Stimulated activated naive B cell treated with anti-CD40 and anti-IgM and Interleukin-4, amounts not matched to agents 10 μg/mL and 1 μg/mL and 100 μg/mL, for 72 hours (primary cell): ENCODE measurements at places on chromosomes 3 and 15.

DNA sequence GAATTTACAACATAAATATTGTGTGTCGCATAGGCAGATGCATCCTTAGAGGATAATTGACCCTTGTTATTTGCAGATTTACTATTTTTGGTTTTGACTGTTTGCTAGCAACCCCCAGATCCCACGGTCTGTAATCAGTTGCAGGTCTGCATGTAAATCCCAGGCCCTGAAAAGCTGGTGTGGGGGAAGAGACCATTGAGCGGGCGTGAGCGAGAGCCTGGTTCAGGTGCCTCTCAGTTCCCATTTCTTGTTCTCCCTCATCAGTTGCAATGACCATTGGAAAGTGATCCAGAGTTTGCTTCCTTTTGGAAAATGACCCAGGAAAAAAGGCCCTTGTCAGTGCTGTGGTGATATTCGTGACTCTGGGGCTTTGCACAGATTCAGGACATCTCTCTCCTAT is 238.9 kb downstream of the UACA start:
- no peak for DNase-seq

DNA sequence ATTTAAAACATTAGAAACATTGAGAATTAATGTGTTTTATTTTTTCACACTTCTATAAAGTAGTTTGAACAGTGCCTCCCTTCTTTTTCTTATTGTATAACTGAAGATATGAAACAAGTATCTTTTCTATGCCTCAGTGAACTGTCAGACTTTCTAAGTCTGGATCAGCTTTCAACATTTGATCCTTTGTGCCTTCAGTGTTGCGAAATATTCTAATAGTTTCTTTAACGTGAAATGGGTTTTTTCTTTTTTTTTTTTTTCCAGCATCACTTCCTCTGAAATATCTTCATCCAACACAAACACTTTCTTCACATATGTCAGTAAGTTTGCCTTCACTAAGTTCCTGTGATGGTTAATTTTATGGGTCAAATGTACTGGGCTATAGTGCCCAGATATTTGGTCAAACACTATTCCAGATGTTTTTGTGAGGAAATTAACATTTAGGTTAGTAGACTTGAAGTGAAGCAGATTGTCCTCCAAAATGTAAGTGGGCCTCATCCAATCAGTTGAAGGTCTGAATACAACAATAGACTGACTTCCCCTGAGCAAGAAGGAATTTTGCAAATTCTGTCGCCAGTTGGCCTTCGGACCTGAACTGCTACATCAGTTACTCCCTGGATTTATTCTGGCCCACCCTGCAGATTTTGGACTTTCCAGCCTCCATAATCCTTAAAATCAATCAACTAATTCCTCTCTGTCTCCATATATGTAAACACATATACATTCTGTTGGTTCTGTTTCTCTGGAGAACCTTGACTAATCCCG is 6.4 kb upstream of the CPOX start:
- no peak for DNase-seq

- DNase-seq, result no peak
Observed at GRCh38 chr3:133570139-133570936, 3.1 kb upstream of the CDV3 start.

DNA sequence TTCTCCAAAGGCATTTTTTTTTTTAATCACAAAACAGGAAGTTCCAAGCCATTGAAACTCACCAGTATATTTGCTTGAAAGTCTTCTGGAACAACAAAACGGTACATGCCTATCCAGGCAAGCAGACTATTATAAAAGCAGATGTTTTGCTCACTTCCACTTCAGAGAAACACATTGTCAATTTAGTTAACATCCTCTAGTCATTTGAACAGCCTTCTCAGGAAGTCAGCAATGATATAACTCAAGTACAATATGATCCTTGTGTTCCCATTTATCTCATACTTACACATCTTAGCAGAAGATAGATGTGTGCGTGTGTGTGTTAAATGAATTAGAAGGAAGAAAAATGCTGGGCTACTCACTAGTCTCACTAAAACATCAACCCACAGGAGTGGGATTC is 30.4 kb downstream of the MECOM start:
- no peak for DNase-seq

DNA sequence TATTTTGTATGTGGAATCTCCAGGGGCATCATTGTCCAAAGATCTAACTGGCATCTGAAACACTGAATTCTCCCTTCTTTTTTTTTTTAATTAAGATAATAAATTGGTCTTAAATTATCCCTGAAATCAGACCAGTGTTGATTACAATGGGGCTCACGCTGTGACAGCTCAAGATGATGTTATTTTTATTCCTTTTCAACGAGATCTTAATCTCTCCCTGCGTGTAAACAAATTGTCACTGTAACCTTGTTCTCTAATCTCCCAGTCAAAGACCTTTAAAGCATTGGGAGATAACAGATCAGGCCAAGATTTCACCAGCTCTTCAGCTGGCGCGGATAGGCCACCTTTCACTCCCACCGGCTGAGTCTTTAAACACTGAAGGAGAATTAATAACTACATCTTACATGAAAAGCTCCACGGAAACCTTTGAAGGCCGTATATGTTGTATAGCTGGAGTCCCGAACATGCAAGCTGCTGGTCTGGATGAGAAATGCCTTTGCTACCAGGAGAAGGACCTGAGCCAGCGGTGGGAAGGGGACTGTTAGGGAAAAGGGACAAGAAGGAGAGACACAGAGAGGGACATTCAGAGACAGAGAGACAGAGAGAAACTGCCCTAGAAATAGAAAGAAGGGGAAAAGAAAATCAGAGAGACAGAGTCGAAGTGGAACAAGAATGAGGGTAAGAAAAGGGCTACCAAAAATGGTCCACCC is 418.8 kb upstream of the NR2F2 start:
- no peak for DNase-seq

GRCh38 chr3:11641316-11641682 is 2.4 kb downstream of the VGLL4 start:
- no peak for DNase-seq

GRCh38 chr3:23648326-23648995 is 157.3 kb upstream of the UBE2E1 start:
- no peak for DNase-seq

GRCh38 chr3:64496786-64497490 is 190.9 kb downstream of the ADAMTS9 start:
- DNase-seq, result no peak

DNA sequence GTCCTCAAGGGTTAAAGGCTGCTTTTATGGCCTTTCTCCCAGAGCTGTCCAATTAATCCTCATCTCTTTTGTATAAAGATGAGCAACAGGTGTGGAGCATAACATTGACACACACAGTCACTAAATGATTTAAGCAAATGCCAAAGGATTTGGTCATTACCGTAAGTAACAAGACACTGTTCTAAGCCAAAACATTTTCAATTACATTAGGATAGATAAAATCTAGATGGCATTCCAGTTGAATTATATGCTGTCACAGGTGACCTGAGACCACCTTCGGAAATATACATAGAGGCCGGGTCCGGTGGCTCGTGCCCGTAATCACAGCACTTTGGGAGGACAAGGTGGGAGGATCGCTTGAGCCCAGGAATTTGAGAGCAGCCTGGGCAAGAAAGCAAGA is 105.3 kb upstream of the UBE3A start:
- DNase-seq, result no peak

DNA sequence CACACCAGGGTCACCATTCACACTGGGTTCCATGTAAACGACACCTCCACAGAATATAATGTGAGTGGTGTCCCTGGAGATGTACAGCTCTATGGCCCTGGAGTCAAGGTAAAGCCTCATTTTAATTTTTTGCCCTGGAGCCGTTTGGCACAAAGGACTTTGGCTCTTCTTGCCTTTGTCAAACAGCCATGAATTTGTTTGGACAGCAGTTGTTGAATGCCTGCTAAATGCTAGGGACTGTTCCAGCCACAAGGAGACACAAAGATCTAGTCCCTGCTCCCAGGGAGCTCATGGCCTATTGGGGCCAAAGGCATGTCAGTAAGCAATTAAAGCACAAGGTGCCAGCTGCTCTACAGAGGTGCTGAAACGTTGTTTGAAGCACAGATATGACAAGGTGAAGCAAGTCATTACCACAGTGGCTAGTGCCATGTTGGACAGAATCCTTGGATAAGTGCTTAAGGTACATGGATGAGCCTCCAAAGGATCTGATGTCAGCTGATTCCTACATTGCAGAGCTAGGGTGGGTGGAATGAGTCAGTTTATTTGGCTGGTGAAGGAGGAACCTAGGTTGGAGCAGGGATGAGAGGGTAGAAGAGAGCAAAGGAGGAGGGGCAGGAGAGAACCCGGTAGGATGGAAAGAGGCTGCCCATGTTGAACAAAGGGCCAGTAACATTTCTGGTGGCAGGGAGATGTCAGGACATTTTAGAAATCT is 171.9 kb upstream of the CTDSPL start:
- DNase-seq, result no peak

DNA sequence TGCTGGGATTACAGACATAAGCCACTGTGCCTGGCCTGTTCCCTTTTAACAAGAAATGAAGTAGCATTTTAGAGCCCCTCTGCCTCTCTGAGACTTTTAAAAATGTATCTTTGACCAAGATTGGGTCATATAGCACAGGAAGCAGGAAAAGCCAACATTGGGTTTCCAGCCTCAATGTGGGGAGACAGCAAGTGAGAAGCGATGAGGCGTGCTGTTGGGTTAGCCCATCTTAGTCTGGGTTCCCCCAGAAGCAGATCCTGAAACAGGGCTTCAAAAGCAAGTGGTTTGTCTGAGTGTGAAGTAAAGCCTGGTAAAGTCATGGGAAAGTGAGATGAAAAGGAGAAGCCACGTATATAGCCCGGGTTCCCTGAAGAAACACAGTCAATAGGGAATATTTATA is 48.2 kb downstream of the SV2B start:
- DNase-seq, result no peak

DNA sequence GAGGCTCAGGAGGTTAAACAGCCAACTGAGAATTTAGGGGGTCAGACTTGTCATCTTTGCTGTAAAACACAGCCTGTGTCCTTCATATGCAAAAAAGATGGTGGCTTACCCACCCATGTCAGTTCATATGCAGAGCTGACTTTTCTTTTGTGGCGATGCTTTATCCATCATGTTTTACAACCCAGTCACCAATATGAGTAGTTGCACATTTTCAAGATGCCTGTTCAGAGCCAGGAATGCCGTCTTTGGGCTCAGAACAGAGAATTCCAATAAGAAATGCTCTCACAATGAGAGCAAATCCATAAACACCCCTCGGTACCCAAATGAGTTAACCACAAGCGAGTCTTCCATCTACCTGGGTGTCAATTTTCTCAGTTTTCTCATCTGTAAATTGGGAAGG is 83.6 kb downstream of the TIGIT start:
- DNase-seq, result no peak

DNA sequence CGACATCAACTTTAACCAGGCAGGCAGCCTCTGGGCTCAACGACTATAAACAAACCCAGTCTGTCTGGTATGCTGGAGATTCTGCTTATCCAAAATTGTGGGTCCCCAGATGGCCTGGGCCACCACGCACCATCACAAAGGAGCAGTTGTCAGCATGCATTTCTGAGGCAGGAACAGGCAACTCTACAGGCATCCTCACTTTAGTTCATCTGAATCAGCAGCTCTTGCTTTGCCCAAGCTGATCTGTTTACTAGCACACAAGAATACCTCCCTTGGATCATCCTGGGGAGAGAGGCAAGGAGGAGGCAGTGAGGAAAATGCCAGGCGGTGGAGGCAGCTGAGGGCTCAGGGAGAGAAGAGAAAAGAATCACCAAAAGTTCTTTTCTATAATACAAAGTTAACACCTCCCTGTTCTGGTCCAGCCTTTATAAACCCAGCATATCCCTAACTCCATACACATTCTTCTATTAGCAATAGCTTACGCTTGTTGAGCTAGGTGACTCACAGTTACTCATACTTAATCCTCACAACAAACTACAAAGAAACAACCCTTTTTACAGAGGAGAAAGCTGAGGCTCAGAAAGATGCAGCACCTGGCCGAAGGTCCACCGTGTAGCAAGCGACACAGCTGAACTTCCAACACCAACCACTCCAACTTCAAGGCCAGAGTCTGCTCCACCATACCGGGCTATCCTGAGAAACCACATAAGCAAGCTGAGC is 33.6 kb downstream of the ZDHHC3 start:
- DNase-seq, result no peak

DNA sequence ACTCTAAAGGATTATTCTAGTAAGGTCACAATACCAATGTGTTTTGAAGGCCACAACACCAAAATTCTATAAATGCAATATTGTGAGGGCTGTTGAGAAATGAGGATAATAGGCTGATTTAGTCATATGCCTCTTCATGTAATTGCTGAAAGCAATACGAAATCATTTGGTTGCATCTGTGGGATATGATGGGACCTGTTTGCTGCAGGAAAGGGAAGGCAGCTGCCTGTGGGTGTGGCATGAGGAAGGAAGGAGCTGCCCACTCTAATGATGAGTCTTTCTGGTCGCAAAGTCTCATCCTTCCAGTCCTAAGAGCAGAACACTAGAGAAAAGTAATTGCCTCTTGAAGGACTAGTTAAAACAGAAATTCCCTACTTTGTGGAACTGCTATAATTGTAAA is 245.3 kb upstream of the ZPLD1 start:
- no peak for DNase-seq

DNA sequence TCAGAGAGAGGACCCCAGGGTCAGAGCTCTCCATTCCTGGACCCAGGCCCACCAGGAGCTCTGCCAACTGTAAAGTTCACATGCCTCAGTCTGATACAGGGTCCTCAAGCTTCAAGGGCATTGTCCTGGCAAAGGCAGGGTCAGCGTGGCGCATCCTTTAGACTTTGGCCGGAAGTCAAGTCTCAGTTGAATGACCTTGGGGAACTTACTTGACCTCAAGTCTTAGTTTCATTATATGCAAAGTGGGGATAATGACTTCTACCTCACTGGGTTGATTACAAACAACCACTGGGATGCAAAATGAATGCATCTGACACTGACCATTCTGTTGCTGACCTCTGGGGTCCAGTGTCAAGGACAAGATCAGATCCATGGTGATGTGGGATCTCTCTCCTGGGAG is 70.6 kb upstream of the CTSH start:
- no peak for DNase-seq

DNA sequence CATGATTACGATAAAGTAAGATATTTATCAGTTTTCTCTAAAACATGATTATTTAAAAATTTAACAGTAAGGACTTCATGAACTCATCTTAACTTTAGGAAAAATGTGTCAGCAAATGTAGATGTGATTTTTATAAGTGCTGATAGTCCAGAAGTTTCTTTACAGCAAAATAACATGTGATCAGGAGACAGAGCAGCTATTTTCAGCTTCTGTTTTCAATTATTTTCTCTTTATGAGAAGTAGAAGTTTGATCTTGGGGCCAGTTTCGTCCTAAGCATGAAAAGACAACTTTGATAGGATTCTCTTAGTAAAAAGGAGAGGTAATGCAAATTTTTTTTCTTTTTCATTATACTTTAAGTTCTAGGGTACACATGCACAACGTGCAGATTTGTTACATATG is 96.5 kb upstream of the TSPAN3 start:
- no peak for DNase-seq

DNA sequence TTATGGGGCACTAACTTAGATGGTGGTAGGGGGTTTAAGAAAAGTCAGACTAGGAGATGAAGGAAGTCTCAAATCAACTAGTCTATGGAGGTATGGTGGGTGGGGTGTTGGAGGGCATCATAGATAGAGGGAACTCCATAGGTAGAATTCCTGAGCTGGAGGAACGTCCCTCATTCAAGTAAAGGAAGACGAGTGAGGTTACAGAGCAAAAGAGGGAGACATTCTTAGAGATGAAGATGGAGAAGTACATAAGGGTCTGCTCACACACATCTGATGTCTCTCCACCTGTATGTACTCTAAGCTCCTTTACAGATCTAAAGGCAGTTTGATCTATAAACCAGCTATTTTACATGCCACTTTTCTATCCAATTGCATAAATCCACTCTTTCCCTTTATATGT is 1.4 kb downstream of the PLSCR1 start:
- no peak for DNase-seq
